ENCODE measurements at places on chromosomes 6 and 20.

- DNase-seq: no peak
Observed at GRCh38 chr6:148779142-148779562, 32.3 kb downstream of the UST start.

- no peak for DNase-seq
Observed at GRCh38 chr6:17169291-17169690, 67.4 kb downstream of the STMND1 start.

GRCh38 chr20:38965264-38965663 lies 3.1 kb downstream of the DHX35 start:
- no peak for DNase-seq

DNA sequence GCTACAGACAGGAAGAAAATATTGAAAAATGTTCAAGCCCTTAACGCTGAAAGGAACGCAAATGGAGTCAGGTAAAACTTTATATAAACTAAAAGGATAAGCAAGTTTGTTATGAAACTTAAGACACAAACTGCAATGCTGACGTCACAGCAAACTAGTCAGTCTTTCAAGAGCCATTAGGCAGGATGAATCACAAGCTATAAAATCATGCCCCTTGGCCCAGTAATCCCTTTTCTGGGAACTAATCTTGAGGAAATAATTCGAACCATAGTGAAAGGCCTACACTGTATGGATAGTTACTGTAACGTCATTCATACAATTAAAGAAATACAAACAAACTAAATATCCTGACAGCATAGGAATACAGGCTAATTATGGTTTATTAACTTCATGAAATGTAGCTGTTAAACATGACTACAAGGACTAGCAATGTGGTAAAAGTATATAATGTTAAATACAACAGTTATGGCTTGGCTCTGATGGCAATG lies 42.7 kb upstream of the HINT3 start:
- DNase-seq: peak; percentile 94

DNA sequence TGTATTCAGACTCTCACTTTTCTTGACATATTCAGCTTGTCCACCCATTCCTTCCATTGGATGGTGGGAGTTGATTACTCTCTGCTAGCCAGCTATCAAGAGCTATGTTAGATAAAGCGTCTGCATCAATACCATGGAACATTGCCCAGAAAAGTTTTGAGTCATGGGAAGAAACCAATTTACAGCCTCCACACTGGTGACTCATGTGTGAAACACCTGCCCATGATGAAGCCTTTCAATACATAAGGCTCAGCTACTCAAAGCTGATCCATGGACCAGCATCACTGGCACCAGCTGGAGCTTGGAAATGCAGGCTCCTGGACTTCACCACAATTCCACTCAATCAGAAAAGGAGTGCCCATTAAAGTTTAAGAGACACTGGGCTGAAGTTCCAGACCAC lies 16.1 kb downstream of the PLA2G7 start:
- DNase-seq: no peak

GRCh38 chr20:56974499-56975250 lies 291.8 kb downstream of the BMP7 start:
- peak; percentile 54 for DNase-seq

DNA sequence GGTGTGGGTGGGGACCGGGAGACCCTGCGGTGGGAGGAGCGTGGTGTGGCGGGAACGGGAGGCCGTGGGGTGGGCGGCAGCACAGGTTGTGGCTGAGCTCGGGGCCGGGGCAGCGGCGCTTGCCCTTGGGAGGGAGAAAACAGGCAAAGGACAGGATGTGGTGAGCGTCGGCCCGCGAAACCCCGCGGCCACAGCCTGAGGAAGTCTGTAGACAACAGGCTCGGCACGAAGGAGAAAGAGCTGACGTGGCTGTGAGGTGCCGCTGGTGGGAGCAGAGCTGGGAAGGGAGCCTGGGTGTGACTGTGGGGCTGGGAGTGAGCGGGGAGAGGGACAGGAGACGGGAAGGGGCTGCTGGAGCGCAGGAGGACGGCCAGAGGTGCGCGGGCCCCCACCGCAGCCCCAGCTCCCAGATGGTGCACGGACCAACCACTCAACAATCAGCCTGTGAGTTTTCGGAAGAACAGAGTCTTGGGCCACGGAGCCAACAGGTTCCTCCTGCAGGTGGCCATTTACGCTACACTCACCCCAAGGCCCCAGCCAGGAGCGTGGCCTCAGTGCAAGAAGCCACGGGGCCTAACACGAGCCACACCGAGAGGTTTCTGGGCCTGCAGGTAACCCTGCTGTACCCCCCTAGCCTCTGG lies 202.8 kb downstream of the DLL1 start:
- DNase-seq: no peak

- DNase-seq: peak; percentile 86
Observed at GRCh38 chr6:54238396-54238795, 69.8 kb upstream of the TINAG start.

DNA sequence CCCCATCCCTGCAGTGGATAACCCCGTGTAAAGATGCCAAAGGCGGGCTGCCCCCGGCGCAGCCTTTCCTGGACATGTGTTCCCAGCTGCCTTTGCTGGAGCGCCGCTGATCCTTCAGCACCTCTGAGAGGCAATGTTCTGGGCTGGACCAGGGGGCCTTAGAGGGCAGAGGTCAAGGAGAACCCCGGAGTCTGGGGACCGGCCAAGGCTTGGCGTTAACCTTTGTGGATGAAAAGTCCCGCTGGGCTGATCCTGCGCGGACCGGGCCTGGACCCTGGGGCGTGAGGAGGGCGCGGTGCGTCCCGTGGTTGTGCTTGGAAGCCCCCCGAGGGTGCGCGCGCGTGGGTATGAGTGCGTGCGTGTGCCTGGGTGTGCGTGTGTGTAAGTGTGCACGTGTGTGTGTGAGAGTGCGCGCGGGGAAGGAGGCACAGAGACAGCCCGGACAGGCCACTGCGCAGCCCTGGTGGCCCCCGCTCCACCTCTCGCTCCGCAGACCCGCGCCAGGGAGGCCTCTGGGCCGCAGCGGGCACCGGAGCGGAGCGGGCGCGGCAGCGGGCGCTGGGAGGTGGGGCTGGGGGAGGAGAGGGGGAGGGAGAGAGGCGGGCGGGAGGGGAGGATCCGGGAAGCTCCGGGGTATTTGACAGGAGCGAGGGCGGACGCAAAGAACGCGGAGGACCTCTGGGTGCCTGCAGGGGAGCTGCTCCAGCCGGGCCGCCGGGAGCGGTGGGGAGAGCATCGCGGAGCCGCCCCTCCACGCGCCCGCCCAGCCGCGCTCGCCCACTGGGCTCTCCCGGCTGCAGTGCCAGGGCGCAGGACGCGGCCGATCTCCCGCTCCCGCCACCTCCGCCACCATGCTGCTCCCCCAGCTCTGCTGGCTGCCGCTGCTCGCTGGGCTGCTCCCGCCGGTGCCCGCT lies at the start of gene SMOC2:
TSS of gene SMOC2 (plus strand) at position 665 of the 914 bp plus-strand sequence. CDS start at position 852, 187 bp downstream.
- no peak for DNase-seq

GRCh38 chr6:49526598-49526997 lies 23.9 kb upstream of the C6orf141 start:
- no peak for DNase-seq

GRCh38 chr6:36844232-36845170 lies 5.3 kb upstream of the CPNE5 start:
- DNase-seq: no peak

DNA sequence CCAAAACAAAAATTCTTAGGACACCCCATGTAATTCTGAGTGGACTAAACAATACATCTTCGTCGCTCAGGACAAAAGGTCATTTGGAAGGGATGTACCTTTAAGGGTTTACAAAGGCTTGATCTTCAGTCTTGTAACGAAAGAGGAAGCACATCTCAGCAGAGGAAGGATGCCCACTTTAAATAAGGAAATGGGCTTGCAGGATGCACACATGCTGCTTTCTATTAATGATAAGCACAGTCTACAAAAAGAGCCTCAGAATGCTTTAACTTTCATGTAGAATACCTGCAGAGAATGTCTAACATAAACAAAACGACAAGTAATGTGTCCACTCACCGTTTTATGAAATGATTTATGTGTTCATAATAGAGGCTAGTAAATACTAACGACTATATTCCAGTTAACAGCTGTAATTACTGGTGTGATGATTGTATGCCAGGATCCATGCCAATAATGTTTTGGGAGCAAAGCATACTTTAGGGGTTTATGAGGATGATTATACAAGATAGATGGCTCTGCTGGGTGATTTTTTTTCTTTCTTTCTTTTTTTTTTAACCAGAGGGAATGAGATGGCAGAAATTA lies 216.9 kb downstream of the GMDS start:
- DNase-seq: peak; percentile 38

DNA sequence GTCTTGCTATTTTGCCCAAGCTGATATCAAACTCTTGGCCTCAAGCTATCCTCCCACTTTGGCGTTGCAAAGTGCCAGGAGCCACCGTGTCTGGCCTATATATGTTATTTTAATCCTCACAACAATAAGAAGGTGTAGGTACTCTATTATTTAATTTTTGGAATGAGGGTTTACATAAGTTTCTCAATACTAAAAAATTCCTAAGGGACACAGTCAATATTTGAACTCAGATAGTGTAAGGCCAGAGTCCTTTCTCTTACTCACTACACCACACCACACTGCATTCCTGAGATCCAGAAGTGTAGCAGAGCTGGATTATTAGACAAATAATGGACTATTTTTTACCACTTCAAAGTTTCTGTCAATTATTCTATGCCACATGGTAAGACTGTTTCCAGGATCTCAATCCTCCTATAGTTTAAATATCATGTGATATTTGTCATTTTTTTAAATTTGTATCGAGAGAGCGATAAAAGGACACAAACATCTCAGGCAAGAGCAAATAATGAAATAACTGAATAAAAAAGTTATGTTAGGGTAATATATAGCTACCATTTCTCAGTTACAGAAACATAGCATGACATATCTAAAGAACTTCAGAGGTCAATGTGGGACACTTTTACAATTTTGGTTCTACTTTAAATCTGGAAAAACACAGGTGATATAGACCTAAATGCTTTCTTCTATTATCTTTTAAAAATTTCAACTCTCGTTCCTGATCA lies 162.2 kb upstream of the THEMIS start:
- no peak for DNase-seq

DNA sequence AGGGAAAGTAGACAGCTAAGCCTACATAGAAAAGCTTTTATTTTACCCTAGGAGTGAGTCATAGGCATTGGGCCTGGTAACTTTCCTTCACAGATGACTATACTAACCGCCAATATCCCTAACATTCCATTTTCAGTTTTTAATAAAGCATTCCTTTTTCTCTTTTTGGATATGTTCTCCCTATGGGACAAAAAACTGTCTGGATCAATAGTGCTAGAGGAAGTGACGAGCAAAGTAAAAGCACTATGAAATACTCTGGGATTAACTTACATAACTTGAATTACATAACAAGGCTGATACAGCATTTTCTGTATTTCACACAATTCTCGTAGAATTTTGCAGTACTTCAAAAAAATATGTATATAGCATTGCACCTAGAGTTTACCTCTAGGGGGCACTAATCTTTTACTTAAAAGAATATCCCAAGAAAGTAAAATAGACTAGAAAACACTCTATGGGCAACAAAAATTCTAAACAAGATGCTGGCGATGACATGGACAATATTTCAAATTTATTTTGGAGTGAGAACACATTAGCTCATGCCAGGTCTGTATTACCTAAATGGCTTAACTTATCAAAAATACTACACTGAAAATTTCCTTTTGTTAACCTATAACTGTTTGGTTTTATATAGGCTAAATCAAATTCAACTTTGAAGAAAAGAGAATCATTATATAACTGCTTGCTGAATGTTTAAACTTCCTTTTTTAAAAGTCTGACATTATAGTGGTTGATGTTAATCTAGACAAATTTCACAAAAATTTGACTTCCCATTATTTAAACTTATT lies 66.3 kb upstream of the DST start:
- DNase-seq: peak; percentile 40

GRCh38 chr6:136895901-136896300 lies 26.2 kb upstream of the SLC35D3 start:
- no peak for DNase-seq

- DNase-seq: no peak
Observed at GRCh38 chr20:20198011-20198410, 145.7 kb downstream of the CFAP61 start.

GRCh38 chr6:138428944-138429598 lies 25.0 kb downstream of the HEBP2 start:
- peak; percentile 26 for DNase-seq

GRCh38 chr6:107787589-107787960 lies 36.5 kb downstream of the SCML4 start:
- no peak for DNase-seq

DNA sequence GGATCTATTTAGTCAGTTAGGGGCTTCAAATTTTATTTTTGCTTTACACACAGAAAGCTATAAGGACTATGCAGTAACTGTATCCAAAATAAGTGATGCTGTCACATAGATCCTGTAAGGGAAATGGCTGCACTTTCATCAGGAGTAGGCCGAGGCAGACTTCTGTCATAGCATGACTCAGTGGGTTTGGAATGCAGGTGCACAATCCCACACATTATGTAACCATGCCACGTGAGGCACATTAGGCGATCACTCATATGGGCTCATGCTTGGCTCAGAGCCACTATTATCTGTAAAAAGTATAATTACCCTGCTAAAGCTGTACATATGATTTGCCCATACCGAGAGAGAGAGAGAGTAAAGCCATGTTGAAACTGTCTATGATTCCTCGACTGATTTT lies 1189.4 kb upstream of the EYS start:
- DNase-seq: no peak

DNA sequence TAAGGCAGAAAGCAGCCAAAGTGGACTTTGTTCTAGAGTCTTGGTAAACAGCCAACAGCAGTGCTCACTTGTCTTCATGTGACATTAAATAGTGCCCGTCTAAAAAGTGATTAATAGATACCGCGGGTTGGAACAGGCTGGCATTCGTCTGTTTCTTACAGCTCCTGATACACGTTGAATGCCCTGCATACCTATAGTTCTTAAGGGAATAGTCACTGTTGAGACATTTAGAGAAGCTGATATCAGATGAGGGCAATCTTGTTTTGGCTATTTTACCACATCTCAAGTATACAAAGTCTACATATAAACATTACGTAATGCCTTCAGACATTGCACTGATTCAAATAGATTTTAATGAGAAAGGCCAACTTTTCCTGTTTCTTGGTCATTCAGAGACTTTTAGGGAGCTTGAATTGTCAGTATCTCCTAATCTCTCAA lies 374.9 kb upstream of the FLRT3 start:
- no peak for DNase-seq

- DNase-seq: no peak
Observed at GRCh38 chr20:62460678-62461077, 15.1 kb downstream of the GATA5 start.

- no peak for DNase-seq
Observed at GRCh38 chr20:24763386-24764026, 185.6 kb upstream of the CST7 start.

DNA sequence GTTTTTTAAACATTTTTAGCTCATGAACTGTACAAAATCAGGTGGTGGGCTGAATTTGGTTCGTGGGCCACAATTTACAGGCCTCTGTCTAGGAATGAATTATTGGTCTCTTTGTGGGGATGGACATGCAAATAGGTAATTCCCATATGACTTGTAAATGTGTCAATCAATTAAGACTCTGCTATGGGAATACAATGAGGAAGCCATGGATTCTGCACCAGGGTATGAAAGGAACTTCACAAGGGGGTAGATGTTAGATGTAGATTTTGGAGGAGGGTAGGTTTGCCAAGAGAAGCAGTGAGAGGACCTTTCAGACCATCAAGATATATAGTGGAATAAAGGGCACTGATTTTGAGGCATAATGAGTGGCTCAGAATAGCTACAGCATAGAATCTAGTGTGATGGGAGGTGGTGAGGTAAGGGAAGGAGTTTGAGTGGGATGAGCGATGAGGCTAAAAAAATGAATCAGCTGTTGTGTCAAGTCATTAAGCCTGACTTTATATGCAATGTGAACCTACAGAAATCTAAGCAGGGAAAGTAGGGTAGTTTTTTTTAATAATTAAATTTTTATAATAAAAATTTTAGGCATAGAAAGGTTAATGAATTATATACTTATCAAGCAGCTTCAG lies 32.6 kb upstream of the RNF182 start:
- DNase-seq: no peak

Measured in GM04504 (cell line).